ENCODE measurements at places on chromosomes 7 and 10.
A peak's percentile ranks its signal among the peaks of the same experiment; 100 is the strongest.

GRCh38 chr7:38232502-38233366 lies 40.7 kb downstream of the TARP start:
- DNase-seq = peak; percentile 70

GRCh38 chr10:86829472-86829871 lies 73.1 kb downstream of the BMPR1A start:
- DNase-seq = no peak

GRCh38 chr7:50416527-50417182 lies 33.5 kb downstream of the FIGNL1 start:
- DNase-seq = no peak

DNA sequence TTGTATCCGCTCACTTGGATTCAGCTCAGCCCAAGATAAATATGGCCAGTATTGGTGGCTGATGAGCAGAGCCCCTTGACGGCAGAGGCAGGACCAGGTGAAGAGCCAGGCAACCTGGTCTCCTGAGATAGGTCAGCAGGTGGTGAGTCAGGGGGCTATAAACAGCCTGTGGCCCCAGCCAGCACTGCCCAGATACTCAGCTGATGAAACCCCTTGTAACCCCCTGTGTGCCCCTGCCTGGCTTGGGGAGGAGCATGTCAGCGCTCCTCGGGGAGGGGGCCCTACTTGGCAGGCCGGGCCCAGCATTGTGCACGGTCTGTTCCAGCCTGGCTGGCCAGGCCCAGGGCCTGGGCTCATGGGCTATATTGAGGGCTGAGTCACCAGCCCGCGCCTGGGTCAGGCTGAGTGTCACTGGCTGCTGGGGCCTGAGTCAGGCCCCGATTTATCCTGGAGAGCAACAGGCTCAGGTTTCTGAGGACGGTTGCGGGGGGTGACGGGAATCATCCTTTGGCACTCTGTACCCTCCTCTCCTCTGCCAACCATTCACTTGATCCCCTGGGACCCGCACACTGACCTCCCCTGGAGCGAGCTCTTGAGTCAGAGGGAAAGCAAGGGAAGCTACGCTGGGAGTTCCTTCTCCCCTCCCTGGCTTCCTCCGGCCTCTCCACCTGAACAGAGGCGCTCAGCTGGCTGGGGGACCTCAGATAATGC lies 2.8 kb upstream of the FLNC start:
- DNase-seq = no peak

- no peak for DNase-seq
Observed at GRCh38 chr7:111987115-111987826, 218.9 kb downstream of the DOCK4 start.

DNA sequence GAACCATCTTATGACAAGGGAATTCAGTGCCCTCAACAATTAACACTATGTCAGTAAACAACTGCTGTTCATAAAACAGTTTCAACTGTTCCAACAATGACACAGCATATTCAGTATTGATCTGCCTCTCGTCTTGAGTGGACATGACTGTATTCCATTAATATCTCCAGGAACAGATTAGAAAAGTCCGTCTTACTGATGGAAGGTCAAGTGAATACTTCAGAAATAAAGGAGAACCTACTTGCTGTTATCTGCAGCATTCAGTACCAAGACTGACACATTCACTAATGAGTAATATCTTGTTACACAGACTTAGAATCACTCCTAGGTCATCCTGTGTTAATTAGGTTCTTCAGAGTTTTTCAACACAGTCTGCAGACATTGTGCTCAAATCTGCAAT lies 12.1 kb downstream of the KBTBD2 start:
- DNase-seq = no peak

- no peak for DNase-seq
Observed at GRCh38 chr7:158406801-158407200, 180.8 kb downstream of the PTPRN2 start.

Measured in effector memory CD4-positive, alpha-beta T cell (primary cell).